ENCODE measurements at places on chromosomes 1 and 21.

DNA sequence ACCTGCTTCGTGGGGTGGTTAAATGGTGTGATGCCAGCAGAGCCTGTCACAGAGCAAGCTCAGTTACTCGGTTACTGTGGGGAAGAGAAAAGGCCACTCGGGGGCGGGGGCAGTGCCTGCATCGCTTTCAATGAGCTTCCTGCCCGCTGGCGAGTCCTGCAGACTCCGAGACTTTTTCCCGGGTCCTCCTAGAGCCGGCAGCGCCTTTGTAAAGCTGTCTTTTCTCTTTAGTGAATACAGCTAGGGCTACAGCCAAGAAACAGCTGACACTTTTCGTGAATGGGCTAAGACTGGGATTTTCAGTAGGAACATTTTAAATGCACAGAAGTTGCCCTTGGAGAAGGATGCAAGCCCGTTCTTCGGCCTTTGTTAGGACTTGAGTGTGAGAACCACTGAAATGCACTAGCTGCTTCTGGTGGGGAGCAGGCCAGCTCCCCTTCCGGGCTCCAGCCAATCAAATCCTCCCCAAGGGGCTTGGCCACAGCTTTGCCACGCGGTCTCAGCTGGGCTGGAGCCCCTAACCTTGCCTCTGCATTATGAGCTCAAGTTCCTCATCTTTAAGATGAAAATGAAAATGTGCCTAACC is 23.4 kb upstream of the EFHD2 start:
- DNase-seq: no peak

- DNase-seq: no peak
These were observed 438.5 kb upstream of the PLXNA2 start for GRCh38 chr1:208682664-208683013.

DNA sequence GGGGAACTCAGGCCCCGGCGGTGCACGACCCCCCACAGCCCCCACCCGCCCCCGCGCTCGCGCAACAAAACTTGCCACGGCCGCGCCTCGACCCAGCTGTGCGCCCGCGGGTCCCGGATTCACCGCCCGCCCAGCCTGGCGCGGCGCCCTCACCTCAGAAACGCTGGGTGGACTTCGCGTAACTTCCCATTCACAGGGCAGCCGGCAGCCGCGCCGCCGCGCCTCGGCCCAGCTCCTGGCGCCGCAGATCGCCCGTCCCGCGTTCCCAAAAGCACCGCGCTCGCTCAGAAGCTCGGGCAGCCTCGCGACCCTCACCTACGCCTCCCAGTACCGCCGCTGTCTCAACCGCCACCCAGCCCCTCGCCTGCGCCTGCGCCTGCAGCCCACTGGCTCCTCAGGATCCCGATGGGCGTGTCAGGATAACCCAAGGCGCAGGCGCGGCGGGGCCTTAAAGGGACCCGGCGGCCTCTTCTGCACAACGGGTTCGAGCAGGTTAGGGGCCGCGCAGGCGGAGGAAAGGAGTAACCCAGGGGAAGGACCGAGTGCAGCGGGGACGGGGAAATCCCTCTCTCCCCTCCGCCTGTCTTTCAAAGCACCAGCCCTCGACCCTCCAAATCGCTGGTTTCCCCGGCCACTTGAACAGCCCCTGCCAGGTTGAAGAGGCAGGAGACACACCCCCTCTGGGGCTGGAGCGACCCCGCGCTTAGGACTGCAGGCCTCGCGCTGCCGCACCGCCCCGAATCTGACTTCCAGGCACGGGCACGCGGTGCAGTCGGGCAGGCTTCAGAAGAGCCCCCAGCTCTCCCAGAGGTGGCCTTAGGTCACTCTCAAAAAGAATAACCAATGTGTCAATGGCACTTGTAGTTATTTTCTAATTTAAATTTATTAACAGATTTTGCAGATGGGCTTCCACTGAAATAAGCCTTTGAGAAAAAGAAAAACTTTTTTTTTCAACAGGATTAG is at the start of gene NBPF1:
NBPF1 (minus strand) TSS at position 380 of the 963 bp plus-strand sequence.
- DNase-seq: peak; percentile 100

- DNase-seq: no peak
These were observed 16.3 kb upstream of the IFNLR1 start for GRCh38 chr1:24203404-24203803.

GRCh38 chr1:110463725-110464124 is 12.8 kb downstream of the PROK1 start:
- no peak for DNase-seq

- no peak for DNase-seq
These were observed 25.4 kb downstream of the ECE1 start for GRCh38 chr1:21264898-21265297.

DNA sequence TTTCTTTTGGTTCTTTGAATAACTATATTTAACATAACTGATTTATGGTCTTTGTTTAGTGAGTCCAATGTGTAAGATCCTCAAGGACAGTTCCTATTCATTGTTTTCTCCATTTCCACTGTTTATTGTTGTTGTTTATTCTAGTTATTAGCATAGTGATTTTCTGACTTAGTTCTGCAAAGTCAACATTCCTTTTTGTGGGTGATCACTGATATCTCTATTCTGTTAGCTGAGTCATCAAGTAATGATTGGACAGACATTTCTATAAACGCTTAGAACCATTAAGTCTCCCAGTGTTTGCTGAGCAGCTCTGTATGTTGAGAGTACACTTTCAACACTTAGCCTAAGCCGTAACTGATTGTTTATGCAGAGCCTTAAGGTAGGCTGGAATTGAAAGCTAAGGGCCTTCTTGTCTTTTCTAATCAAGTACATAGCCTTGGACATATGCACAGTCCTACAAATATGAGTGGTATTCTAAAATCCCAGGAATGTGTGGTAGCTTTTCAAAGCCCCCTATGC is 87.1 kb downstream of the SLC5A9 start:
- DNase-seq: no peak

DNA sequence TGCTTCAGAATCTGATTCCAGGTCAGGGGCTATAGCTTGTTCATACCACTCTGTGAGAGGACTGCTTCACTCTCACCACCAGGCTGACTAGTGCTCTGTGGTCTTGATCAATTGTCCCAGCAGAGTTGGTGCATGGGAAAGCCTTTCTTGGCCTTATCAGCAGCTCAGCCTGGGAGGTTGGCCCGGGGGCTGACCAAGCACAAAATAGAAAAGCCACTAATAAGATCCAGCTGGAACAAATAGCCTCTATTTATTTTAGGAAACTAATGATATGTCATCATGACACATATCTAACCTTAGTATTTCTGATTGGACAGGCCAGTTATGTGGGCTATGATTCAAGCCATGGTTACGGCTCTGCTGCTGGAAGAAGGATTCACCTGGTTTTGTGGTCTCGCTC is 134.2 kb downstream of the GDAP2 start:
- no peak for DNase-seq

- no peak for DNase-seq
These were observed 18.7 kb upstream of the MTF1 start for GRCh38 chr1:37878071-37878470.

- DNase-seq: no peak
These were observed 1.1 kb downstream of the IL24 start for GRCh38 chr1:206898089-206898914.
